ENCODE measurements at places on chromosomes 1 and 21. TPM values are rescaled to one million over a fixed set of nuclear protein-coding genes. Genes with fewer than 3 reads are reported as not detected.

GRCh38 chr1:205052690-205053089 lies 9.7 kb downstream of the CNTN2 start:
- DNase-seq: no peak

DNA sequence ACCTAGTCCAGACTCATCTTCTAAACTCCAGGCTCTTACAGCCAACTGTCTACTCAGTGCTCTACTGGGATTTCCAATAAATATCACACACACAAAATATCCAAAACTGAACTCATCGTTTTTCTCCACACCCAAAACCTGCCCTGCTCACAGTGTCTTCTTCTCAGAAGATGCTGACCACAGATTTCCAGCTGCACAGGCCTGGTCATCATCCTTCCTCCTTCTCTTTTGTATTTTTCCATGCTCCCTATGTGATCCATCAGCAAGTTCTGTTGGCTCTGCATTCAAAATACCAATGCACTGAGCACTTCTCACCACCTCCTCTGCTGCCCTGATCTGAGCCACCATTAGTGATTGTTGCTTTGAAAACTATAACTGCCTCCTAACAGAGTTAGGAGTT lies 159.5 kb upstream of the KAZN start:
- no peak for DNase-seq

S100A16 gene
- 55.6 TPM for total RNA-seq

SGIP1 gene
- 13.0 TPM for total RNA-seq
